ENCODE measurements at places on chromosomes 6 and 20.

DNA sequence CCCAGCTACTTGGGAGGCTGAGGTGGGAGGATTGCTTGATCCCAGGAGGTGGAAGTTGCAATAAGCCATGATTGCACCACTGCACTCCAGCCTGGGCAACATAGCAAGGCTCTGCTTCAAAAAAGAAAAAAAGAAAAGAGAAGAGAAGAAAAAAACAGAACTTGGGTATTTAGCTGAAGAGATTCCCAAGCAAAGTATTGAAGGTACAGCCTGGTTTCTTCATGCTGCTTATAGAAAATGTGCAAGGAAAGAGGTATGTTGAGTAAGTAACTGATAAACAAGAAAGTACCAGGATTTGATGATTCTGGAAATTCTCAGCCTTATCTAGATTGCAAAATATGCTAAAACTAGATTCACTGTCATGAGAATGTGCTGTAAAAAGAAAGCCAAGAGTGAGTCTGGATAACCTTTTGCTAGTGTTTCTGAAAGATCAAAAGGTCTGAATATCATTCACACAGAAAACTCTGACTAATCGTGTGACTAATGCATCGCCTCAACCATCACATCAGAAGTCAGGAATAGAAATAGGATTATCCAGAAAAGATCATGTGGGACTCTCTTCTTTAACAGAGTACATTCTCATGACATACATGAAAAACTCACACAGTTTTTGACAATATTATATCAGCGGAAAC lies 32.4 kb upstream of the NOP56 start:
- no peak for DNase-seq

DNA sequence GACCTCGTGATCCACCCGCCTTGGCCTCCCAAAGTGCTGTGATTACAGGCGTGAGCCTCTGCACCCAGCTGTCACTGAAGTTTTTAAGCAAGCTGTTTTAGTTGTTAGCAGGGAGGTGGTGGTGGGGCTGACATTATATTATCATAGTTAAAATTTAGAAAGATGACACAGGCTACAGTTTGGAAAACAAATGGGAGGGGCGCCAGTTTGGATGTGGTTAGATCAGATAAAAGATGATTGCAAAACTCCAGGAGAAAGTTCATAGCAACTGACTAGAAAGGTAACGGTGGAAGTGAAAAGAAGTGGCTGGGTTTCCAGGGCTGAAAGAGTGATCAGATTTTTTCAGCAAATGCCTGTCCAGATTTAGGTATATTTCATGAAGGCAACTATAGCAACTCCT lies 311.9 kb upstream of the CITED2 start:
- DNase-seq: no peak

DNA sequence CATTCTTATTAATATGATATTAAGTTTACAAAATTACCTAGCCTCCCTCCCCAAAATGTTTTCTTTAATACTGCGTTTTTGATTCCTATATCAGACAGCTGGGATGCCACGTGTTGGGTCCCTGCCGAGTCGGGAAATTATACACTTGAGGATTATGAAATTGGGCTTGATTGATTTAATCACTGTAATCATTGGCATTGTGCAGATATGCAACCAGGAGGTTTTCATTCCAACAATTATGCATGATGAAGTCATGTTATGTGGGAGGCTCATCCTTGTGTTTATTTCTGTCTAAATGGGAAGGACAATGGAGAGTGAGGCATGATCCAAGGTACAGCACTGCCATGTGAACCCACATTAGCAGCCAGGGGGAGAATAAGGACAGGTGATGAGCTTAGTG lies 30.6 kb upstream of the RIPOR2 start:
- DNase-seq: no peak

DNA sequence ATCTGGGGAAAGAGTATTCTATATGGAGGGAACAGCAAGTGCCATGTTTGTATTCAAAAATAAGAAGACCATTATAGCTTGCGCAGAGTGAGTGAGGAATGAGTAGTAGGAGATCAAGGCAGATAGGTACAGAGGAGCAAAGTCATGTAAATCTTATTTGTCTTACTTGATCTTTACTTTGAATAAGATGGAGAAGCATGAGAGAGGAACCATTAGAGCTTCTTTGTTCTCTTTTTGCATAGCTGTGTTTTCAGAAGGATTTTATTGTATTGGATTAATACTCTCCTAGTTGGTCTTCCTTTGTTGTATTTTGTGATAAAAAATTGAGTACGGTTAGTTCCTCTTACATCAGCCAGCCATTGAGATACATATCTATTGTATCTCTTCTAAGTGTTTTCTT lies 88.4 kb downstream of the SCAF8 start:
- DNase-seq: no peak

- DNase-seq: peak; percentile 12
These were observed at the start of gene SRSF12 for GRCh38 chr6:89117211-89118108. TSS of gene SRSF12 (minus strand) at chr6:89118071. CDS start at chr6:89117887, 184 bp downstream.

GRCh38 chr20:44069203-44070011 lies 117.6 kb downstream of the JPH2 start:
- no peak for DNase-seq

GRCh38 chr6:42979523-42980177 lies 669 bp upstream of the PEX6 start:
- no peak for DNase-seq

GRCh38 chr6:95819939-95820338 lies 195.8 kb upstream of the FUT9 start:
- DNase-seq: no peak

- DNase-seq: no peak
These were observed 174.5 kb downstream of the WDR27 start for GRCh38 chr6:169527306-169527705.

DNA sequence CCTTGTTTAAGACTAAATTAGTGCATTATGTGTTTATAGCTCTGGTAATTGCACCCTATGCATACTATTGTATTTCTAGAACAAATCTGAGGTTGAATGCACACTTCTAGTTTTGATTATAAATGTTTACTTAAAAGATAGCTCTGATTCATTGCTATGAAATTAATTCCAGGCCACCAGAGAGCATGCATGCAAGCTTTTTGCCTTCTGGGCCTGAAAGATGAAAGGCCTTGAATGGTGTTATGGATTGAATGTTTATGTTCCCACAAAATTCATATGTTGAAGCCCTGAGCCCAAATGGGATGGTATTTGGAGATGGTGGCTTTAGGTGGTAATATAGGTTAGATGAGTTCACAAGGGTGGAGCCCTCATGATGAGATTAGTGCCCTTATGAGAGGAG lies 695.0 kb upstream of the MAP3K7 start:
- no peak for DNase-seq

GRCh38 chr6:797479-798077 lies 104.6 kb upstream of the EXOC2 start:
- peak; percentile 34 for DNase-seq

DNA sequence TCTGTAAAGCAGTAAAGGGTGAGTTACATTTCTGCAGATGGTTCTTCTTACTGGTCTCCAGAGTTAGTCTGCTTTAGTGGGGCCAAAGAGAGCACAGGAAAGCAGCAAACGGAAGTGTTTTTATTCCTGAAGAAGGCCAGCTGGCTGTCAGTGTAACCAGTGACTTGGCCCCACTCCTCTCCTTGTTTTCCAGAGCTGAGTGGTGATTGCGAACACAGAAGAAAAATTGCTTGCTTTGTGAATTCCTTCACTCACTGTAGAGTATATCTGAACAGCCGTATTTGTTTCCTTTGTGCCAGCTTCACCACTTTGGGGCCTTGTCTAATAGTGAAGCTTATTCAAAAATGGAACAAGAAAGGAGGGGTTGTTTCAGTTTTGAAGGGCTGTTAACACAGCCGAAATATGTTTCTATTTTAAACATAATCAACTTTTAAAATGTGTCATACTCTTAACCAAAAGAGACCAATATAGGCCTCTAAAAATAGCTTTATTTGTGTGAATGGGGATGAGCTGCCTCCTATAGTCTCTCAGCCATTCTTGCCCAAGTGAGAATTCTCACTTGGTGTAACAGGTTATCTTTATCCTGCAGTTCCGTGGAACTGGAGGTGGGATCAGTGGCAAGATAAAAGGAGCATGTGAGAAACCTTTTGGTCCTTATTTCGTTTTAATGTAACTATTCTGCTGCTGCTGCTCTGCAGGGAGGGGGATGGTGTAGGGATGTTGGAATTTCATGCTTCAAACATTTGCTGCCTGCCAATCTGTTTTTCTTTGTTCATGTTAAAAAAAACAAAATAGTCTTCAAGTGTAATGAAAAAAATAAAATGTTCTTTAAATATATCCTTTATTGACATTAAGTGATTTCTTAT lies 37.8 kb downstream of the ZC2HC1B start:
- no peak for DNase-seq

DNA sequence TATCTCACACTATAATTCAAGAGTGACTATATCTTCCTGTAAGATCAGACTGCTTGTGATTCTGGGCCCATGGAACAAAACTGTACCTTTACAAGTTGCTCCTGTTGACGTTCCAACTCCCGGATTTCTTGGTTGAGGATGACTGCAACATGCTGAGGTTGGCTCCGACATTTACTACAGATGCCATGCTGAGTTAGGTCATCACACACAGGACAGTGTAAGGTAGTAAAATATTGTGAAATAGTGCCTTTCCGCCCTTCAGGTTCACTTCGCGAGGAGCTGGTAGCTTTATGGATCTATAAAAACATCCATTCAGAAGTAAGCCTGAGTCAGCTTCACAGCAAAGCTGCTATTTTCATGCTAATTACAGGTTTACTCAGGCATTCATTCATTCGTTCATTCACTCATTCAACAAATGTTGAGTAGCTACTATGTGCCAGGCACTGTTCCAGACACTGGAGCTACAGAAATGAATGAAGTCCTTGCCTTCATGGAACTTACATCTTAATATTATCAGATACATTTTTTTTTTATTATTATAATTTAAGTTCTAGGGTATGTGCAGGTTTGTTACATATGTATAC lies 175.7 kb downstream of the REV3L start:
- no peak for DNase-seq

DNA sequence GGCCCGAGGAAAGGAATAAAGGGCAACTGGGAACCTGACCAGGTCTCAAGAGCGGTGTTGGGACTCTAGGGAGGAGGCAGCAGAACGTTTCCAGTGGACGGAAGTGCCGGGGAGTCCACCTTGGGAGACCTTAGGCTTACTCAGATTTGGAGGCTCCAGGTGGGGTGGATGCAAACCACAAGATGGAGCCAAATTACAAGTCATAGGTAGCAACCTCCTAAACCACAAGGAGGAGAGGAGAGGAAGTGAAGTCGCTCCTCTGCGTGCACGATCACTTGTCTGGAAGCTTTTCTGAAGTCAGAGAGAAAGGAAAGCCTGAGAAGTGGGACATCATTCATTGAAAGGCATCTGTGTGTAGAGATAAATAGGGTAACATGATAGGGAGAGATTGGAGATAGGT lies 9.3 kb downstream of the HLA-DOA start:
- no peak for DNase-seq

- no peak for DNase-seq
These were observed 92.8 kb downstream of the MRPL14 start for GRCh38 chr6:44034391-44034861.

GRCh38 chr6:80622641-80623040 lies 516.2 kb downstream of the BCKDHB start:
- no peak for DNase-seq

DNA sequence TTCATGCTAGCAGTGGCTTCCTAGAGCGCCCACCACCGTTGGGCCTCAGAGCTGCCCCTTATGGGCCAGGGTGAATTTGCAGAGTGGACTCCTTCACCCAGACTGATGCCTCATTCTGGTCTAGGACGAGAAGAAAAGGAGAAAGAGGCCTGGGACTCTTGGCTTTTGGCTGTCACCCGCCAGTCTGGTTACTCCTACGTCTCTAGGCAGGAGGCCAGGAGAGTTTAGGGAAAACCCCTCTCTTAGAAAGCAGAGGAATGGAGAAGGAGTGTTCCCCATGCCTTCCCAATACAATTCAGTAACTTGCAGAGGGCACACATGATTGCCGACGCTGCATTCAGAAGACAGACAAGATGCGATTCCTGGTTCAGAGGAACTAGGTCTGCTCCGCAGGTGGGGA lies 70.1 kb downstream of the CDC5L start:
- DNase-seq: no peak

GRCh38 chr6:27214126-27214601 lies 33.3 kb upstream of the PRSS16 start:
- DNase-seq: no peak

- DNase-seq: no peak
These were observed 4.2 kb downstream of the AKIRIN2 start for GRCh38 chr6:87697581-87698546.

DNA sequence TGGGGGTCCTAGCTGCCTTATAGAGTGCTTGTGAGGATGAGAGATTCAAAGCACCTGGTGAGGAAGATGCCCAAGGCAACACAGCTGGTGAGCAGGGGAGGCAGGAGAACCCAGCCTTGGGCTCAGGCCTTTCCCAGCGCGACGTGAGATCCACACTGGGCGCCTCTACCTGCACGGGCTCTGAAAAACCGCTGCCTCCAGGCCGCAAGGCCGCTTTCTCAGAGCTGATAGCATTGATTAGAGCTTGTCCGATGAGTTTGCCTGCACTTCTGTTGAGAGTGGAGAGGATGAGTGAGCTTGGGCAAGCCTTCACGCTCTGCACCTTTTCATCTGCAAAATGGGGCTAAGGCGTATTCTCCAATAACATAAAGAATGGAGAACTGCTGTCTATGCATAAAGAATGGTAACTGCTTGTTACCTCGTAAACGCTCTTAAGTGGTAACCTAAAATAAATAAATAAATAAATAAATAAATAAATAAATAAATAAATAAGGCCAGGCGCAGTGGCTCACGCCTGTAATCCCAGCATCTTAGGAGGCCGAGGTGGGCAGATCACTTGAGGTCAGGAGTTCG lies 916 bp downstream of the PABPC1L start:
- DNase-seq: no peak

DNA sequence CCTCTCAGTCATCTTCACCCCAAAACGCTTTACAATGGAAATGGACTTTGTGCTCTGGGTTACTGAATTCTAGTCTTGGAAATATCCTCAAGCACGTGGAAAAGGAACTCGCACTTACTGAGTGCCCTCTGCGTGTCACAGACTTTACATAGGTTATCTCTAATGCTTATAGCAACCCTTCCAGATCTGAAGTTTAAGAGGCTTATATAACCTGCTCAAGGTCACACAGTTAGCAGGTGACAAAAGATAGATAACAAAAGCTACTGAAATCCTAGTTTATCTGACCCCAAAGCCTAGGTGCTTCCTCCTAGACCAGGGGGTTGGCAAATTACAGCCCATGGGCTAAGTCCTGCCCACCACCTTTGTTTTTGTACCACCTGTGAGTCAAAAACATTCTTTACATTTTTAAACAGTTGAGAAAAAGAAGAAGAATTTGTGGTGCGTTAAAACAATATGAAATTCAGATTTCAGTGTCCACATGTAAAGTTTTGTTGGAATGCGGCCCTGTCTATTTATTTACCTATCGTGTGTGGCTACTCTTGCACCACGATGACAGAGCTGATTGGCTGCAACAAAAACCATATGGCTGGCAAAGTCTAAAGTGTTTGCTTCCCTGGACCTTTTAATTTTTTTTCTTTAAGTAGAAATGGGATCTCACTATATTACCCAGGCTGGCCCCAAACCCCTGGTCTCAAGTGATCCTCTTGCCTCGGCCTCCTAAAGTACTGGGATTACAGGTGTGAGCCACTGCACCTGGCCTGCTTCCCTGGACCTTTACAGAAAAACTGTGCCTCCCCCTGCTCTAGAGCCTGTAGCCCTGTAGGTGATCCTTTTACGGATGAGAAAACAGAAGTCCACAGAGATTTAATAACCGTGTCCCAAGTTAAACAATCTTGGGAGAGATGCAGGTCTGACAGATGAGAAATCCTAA lies 110.2 kb upstream of the RREB1 start:
- DNase-seq: no peak

GRCh38 chr6:130019326-130020072 lies 1.1 kb downstream of the L3MBTL3 start:
- no peak for DNase-seq

All from activated CD4-positive, alpha-beta T cell treated with anti-CD3 and anti-CD28 coated beads for 24 hours (primary cell).